Right ventricle myocardium superior (tissue), 1 donor: ENCODE measurements at places on chromosomes 5 and 9. TPM values are rescaled to one million over a fixed set of nuclear protein-coding genes. Genes with fewer than 3 reads are reported as not detected.

GRCh38 chr9:106590759-106591505 lies 272.0 kb upstream of the ZNF462 start:
- no peak for DNase-seq

- no peak for DNase-seq
Measured at GRCh38 chr9:972501-973294, 3.8 kb upstream of the DMRT3 start.

- DNase-seq, result no peak
Measured at GRCh38 chr5:40314275-40314674, 365.4 kb upstream of the PTGER4 start.

GRCh38 chr5:178487911-178488600 lies 102.1 kb downstream of the COL23A1 start:
- DNase-seq, result no peak

GRCh38 chr9:123421186-123421585 lies 65.2 kb downstream of the CRB2 start:
- DNase-seq, result no peak

DNA sequence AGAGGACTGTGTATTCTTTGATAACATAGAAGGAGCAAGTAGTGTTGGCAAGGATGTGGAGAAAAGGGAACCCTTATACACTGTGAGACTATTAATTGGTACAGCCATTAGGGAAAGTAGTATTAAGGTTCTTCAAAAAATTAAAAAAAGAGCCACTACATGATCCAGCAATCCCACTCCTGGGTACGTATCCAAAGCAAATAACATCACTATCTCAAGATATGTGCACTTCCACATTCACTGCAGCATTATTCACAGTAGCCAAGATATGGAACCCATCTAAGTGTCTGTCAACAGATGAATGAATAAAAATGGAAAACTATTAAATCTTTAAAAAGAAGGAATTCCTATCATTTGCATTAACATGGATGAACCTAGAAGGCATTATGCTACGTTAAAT lies 693.2 kb upstream of the RIOK2 start:
- DNase-seq, result no peak

GRCh38 chr5:166648736-166649135 lies 1642.7 kb upstream of the WWC1 start:
- no peak for DNase-seq

DNA sequence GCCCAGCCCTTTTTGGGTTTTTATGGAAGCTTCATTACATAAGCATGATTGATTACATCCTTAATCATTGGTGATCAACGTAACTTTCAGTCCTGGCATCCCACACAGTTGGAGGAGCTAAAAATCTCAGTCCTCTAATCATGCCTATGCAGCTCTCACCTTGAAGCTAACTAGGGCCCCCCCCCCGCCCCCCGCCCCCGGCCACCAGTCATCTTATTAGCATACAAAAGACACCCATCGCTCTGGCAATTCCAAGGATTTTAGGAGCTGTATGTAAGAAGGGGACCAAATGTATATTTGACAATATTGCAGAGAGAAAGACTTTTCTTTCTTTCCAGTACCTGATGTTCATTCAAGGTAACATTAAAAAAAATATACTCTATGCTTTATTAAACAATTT lies 19.0 kb downstream of the ENC1 start:
- DNase-seq, result no peak

DNA sequence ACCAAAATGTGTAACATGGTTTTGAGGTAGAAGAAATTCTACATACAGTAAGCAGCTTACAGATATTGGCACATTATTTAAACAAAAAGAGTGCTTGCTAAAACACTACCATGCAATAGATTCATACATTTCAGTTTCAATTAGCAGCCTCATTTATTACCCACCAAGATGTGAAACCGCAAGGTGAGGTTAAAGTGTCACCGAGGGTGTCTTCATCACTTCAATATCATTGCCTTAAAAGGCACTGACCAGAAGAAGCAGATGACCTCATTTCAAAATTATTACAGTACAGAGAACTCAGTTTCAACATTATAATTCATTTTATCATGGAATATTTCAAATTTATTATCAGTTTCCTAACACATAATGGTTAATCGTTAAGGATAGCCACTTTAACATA lies 302.2 kb downstream of the ISL1 start:
- DNase-seq, result no peak

- no peak for DNase-seq
Measured at GRCh38 chr9:112119225-112120029, 55.7 kb downstream of the SUSD1 start.

GRCh38 chr9:134438195-134438788 lies 112.0 kb downstream of the RXRA start:
- no peak for DNase-seq

DNA sequence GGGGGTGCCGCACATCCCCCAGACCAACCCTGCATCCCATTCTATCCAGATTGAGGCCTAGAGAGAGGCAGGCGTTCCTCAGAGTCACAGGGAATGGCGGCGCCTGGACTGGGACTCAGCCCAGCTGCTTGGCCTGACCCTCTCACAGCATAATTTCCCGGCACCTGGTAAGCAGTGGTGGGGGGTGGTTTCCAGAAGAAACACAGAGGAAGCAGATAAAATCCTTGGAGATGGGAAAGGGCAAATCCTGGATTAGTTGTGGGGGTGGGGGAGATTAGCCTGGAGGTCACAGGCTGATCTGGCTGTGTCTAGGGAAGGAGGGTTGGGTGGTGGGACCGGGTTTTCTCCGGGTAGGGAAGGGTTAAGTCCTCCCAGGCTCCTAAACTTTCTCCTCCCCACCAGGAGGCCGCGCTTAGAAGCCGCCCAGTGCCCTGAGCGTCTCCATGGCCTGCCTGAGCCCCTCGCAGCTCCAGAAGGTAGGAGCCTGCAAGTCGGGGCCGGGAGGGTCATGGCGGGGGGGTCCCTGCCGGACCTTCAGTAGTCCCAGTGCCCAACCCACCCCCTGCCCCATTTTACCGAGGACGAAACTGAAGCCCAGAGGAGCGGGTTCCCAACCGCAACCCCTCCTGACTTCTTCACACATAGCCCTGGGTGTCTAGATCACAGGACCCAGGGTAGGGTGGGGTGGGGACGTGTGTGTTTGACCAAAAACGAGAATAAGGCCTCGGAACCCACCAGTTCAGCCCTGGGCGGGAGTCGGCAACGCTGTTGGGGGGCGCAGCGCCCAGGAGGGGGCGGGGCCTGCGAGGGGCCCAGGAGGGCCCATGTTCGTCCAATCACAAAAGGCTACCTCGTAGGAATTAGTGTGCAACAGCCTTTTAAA lies 1.3 kb downstream of the PHYHD1 start:
- DNase-seq, result peak; percentile 74

DNA sequence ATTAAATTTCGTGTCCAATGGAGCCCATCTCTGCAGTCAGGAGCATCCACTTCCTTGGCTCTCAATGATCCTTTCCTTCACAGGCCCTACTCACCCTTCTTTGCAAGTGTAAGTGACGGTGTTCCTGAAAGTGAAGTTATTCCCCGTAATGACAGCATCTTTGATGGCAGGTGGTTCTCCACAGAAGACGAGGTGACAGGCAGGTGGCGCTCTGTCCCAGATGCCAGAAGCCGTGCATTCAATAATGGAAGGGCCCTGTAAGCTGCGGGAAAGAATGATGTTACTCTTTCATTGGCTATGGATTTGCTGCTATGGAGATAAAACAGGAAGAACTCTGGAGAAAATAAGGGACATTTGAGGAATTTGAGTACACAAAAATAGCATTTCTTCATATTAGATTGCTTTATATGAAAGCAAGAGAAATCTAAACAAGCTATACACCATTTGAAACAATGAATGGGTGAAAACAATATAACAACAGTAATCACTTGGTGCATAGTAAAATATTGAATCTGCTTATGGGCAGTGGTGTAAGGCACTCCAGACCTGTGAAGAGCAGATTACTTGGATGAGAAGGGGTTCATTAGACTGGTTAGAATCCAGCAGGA lies 89.9 kb upstream of the TXNDC8 start:
- peak; percentile 56 for DNase-seq

- DNase-seq, result no peak
Measured at GRCh38 chr5:143024228-143024920, 254.2 kb downstream of the ARHGAP26 start.

GRCh38 chr9:86947146-86948073 lies at the start of gene GAS1:
Gene GAS1 (minus strand): TSS chr9:86947506. CDS start chr9:86946779, 727 bp downstream.
- peak; percentile 93 for DNase-seq

SLC1A1 gene
- 2.5 TPM for total RNA-seq

PJA2 gene
- total RNA-seq, result 70.5 TPM

DPH7 gene
- 18.6 TPM for total RNA-seq
